GM12865 (cell line): ENCODE measurements at places on chromosomes 7 and 10.

DNA sequence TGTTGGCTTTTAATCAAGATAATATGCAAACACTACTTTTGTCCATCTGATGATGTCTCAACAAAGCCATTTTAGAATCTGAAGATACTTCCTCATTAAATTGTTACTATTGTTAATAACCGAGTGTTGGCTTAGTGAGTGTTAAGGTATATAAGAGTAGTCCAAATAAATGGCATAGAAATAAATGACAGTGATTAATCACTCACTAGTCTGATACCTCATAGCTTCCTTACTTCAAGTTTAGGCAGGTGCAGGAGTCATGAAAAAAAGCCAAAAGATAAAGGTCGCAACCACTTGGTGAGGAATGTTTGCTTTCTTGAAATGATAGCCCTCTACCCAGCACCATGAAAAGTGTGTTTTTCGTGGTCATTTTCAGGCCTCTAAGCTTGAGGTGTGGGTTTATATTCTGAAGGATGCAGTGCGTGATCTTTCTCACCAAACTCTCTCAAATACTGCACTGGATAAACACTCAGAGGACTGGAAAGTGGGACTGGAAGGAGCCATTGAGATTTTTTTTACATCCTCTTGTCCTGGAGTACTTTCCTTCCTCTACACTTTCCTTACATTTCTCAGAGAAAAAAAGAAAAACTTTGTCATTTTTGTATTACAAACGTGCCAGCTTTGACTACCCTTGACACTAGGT is 138.1 kb downstream of the KIAA1217 start:
- DNase-seq, result no peak

DNA sequence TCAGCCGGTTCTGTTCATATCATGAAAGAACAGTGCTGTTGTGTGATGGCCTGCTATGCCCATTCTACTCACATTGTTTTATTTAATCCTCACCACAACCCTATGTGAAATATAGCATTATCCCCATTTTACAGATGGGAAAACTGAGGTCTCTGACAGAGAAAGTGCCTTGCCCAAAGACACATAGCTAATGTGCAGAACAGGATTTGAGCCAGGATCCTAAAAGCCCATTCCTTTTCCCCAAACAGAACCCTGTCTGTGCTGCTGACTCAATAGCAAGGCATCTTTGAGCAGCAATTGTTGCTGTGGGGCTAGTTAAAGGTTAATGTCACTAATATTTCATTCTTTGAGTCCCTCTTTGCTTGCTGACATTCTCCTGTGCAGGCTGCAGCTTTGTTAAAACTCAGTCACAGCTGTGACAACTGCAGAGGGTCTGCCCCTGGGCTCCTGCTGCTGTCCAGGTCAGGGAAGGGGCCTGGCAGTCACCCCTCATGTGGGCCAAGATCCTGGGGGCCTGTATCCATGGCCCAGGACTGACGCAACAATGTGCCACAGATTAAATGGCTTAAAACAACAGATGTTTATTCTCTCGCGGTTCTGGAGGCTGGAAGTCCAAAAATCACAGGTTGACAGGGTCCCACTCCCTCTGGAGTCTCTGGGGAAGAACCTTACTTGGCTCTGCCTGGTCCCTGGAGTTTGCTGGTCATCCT is 40.4 kb downstream of the AFAP1L2 start:
- DNase-seq, result no peak

DNA sequence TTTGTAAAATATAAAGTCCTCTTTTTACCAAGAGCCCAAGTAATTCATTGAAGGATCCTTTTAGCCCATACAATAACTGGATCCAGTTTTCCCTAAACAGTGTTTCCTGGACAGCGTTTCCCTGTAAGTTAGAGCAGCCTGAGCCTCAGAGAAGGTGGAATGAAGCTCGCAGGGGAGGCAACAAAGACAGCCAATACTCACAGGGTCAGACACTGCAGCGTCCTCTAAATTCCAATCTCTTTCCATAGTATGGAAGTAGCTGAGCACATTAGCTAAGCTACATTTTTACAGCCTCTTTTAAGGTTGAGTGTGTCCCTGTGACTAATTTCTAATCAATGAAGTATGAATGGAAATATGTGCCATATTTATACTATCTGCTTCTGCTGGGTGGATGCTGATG is 193.5 kb downstream of the GRM3 start:
- no peak for DNase-seq

GRCh38 chr10:32065856-32066255 is 9.6 kb upstream of the KIF5B start:
- no peak for DNase-seq

DNA sequence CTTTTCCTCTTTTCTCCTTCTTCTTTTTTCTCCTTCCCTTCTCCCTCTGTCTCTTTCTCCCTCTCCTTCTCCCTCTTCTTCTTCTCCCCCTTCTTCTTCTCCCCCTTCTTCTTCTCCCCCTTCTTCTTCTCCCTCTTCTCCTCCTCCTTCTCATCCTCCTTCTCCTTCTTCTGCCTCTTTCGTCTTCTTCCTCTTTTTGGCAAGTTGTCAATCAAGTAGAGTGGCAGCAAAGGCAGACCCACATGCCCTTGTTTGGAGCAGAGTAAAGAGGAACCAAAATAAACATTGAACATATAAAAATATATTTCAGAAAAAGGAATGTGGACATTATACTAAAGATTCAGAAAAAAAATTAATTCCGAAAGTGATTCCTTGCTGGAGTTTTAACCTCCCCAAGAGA is 59.6 kb upstream of the ZNF33B start:
- no peak for DNase-seq

DNA sequence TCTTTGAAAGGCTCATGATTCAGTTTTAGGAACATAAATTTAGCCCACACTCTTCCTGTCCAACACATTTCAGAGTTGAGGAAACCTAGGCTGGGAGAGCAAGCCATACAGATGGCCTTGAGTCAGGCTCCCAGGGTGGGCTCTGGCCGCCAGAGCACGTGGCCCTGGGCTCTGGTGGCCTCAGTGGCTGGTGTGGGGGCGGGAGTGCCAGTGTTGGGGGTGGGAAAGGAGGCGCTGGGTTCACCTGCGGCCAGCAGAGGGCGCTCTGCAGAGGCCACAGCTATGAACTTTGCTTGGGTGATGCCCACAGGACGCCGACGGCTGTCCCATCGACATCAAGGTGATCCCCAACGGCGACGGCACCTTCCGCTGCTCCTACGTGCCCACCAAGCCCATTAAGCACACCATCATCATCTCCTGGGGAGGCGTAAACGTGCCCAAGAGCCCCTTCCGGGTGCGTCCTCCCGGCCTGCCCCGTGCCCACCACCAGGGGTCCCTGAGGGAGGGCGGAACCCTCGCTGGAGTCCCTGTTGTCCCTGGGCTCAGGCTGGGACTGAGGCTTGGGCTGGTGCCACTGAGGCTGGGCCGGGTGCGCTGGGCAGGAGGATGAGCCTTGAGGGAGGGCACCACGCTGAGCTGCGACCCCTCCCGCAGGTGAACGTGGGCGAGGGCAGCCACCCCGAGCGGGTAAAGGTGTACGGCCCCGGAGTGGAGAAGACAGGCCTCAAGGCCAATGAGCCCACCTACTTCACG is 11.9 kb downstream of the FLNC start:
- peak; percentile 66 for DNase-seq

DNA sequence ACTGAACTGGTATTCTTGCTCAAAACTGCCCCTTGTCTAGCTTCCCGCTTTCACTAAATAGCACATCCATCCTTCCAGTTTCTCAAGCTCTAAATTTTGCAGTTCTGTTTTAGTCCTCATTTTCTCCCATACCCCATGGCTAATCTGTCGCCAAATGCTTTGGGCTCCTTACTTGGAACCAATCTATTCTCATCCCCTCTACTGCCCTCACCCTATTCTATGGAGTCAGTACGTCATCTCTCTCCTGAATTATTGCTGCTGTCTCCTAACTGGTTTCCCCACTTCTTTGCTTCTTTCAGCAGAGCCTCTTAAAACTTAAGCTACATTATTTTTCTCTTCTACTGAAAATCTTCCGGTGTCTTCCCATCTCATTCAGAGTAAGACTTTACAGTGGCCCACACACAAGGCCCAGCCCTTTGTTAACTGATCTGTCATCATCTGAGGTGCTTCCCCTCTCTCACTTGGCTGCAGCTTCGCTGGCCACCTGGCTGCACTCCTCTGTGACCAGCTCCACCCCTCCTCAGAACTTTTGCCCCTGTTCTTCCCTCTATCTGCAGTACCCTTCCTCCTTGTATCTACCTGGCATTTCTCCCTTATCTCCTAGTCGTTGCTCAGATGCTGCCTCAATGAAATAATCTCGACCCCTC is 9.9 kb downstream of the STARD3NL start:
- DNase-seq, result no peak

DNA sequence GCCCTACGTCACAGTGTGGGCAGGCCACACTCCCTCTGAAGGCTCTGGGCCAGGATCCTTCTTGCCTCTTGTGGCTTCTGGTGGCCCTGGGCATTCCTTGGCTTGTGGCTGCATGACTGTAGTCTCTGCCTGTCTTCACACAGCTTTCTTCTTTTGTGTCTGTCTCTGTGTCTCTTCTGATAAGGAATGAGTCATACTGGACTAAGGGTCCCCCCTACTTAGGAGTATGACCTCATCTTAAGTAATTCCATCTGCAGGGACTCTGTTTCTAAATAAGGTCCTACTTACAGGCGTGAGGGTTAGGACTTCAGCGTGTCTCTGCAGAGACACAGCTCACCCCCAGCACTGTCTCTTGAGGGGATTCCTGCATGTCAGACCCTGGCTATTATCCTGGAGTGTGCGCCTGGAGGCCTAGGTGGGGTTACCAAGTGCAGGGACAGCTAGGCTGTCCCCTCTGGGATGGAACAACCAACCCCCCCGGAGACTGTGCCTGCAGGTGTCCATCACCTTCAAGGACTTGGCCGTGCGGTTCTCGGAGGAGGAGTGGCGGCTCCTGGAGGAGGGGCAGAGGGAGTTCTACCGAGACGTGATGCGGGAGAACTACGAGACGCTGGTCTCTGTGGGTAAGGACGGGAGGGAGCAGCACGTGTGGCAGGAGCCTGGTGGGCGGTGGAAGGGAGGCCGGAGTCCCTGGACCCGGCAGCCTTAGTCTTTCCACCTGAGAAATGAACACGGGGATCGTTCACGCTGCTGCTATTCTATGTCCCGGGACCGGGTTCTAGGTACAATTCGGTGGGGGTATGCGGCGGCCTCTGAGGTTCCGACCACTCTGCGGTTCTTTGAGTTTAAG is 54.1 kb downstream of the ZNF467 start:
- no peak for DNase-seq

DNA sequence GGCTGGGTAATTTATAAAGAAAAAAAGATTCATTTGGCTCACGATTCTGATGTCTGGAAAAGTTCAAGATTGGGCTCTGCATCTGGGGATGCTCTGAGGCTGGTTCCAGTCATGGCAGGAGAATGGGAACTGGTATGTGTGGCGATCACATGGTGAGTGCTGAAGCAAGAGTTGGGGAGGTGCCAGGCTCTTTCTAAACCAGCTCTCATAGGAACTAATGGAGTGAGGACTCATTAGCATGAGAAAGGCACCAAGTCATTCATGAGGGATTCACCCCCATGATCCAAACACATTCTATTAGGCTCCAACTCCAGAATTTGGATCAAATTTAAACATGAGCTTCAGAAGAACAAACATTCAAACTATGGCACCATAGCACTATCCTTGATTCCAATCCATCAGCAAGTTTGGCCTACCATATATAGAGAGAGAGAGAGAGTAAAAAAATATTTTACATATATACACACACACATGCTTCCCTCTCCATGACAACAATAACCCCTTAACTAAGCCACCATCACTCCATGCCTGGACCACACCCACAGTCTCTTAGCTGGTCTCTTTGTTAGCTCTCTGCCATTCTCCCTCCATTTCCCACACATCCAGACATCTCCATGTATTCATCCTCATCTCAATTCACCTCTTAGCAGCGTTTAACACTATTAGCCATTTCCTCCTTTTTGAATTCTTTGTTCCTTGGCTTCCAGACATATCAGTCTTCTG is 57.9 kb downstream of the NPY start:
- DNase-seq, result no peak

DNA sequence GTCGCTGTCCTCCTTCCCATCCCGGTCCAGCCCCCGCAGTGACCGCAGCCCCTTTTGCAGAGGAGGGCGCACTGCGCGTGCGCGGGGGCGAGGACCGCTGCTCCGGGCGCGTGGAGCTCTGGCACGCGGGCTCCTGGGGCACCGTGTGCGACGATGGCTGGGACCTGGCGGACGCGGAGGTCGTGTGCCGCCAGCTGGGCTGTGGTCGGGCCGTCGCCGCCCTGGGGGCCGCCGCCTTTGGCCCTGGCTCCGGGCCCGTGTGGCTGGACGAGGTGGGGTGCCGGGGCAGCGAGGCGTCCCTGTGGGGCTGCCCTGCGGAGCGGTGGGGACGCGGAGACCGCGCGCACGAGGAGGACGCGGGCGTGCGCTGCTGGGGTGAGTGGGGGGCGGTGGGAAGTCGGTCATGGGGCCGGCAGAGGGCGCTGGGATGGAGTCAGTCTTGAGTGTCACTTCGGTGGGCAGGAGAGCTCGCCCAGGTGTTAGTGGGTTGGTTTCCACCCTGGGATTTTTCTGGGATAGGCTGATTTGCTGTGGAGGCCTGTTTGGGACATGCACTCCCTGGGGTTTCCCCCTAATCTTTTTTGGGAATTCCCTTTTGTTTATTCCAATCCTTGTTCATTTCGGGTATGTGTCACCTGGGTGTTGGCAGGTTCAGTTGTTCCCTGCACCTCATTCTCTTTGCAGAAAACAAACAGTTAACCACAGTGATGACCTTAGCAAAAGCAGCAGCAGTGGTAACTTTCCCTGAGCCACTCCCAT is 11.6 kb downstream of the SCART1 start:
- DNase-seq, result no peak

GRCh38 chr10:119715628-119716505 is 10.0 kb upstream of the INPP5F start:
- no peak for DNase-seq

GRCh38 chr10:3469639-3470020 is 297.0 kb upstream of the PITRM1 start:
- DNase-seq, result no peak

DNA sequence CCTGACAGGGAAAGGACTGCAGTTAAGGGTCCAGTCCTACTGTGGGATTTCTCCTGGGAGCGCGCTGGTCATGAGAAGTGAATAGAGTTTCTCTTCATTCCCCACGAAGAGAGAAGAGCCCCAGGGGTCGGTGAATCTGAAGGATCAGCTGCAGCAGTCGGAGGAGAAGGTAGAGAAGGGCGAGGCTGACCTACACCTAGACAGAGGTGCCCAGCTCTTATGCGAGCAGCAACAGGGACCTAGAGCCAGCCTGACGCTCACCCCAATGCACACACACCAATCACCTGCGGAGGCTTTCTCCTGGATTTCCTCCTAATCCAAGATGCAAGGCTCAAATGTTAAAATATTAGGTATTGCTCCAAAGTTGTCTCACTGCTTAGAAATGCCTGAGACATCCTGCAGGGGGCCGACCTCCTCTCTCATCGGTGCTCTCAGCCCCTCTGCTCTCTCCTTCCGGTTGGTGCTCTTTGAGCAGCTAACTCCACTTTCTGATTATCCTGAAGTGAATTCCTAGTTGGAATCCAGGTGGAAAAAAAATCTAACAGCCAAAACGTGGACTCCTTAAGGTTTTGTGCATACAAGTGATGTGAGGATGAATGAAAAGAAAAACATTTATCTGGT is 176.4 kb downstream of the AHR start:
- no peak for DNase-seq
